ENCODE measurements at places on chromosomes 3 and 15.

GRCh38 chr3:110810356-110810755 lies 261.3 kb upstream of the NECTIN3 start:
- peak; percentile 59 for DNase-seq

GRCh38 chr3:112134335-112135124 lies 1.5 kb upstream of the GCSAM start:
- DNase-seq = peak; percentile 10

GRCh38 chr3:134839990-134840389 lies 44.9 kb downstream of the EPHB1 start:
- DNase-seq = no peak

GRCh38 chr3:44395714-44396113 lies 57.1 kb downstream of the TCAIM start:
- no peak for DNase-seq

DNA sequence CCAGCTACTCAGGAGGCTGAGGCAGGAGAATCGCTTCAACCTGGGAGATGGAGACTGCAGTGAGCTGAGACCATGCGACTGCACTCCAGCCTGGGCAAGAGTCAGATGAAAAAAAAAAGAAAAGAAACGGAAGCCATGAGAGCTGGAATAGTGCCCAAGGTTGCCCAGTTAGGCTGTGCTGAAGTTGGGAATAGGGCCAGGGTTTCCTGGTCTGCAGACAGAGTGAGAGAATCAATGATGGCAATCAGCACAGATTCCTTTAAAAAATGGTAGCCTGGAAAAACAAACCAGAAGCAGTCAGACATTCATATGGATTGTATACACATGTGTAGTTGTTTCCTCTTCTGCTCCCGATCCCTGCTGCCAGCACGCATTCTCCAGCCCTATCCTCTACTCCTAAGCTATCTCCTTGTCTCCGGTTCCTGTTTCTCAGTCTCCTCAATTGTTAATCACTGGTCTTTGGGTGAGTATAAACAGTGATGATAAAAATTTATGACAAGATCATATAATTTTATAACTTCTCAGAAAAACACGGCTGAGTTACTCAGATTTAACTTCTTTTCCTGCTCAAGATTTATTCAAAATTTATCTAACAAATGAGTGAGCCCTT lies 316.2 kb upstream of the UMPS start:
- no peak for DNase-seq

GRCh38 chr3:194064380-194065332 lies 71.3 kb upstream of the HES1 start:
- no peak for DNase-seq

- no peak for DNase-seq
Observed at GRCh38 chr3:24683090-24683489, 188.4 kb upstream of the THRB start.

DNA sequence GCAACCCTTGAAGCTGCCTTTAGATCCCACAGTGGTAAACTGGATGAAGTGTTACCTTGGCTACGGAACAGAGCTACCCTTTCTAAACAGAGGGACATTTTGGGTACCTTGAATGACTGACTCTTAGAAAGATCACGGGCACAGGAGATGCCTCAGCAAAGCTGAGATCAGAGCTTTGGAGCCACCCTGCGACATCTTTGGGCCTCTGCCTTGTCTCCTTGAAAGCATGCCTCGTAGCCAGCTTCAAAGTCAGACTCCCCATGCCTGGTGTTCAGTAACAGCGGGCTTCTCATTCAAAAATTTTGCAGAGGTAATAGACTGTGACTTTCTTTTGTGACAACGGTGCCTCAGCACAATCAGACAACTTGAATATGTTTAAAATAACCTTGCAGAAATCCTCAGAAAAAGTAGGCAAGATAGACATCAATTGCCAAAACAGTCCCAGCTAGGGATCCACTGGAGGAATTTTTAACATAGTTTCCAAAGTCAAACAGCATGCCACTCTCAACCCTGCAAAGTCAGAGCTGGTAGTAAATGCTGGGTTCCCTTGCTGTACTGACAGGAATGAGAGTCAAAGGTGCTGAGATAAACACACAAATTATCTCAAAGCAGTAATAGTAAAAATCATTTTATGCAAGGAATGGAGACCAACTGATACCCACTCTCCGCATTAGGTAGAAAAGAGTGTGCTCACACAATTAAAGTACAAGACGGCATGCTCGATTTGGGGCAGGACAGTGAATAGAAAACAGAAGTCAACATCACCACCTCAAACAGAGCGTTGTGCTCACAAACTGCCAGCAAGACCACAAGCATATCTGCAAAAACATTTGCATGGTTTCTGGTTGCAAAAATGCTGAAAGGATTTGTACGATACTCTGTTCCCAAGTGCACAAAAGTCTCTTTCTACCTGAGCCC lies 82.1 kb downstream of the MYO1E start:
- no peak for DNase-seq

GRCh38 chr3:21750831-21751391 lies at the start of gene ZNF385D:
Gene ZNF385D (minus strand): TSS chr3:21751210. CDS start chr3:21750916, 294 bp downstream.
- DNase-seq = peak; percentile 60

DNA sequence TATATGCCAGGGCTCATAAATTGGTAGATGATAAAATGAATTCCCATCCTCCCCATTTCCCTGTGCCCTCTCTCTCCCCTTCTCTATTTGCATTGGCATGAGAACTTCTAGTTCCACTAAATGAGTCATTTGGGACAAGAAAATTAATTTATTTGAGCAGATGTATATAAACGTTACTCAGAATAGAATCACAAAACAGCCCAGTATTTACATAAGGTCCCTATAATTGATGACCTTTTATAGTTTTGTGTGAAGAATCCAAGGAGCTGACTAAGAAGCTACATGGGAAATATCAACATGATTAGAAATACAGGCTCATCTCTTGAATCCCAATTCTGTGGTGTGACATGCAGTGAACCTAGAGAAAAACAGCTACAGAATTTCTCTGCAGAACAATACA lies 617.7 kb upstream of the NR2F2 start:
- DNase-seq = no peak

GRCh38 chr3:17141699-17142098 lies 256.9 kb downstream of the PLCL2 start:
- no peak for DNase-seq

GRCh38 chr15:47961401-47962090 lies 159.2 kb upstream of the SLC24A5 start:
- DNase-seq = no peak

DNA sequence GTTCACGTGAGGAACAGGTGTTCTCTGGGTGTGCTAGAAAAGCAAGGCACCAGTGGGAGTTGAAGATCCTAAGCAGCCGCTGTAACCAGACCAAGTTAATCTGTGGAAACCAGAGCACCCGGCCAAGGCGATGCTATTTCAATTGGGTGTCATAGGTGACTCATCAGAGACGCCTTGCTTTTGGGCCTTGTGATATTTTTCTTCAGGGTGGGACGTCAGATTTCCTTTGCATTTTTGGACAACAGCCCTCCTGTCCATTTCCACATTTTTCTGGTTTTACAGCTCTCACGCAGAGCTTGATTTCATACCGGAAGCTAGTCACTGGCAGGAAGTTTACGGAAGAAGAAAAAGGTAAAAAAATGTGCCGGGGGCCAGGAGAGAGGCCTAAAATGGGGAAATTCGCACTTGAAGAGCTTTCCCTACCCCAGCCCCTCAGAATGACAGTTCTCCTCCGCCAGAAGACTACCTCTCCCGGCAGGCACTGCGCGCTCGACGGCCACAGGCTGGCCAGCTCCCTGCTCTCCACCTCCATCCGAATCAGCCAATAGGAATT lies 471 bp upstream of the KBTBD8 start:
- DNase-seq = peak; percentile 75

GRCh38 chr3:140848666-140849065 lies 93.0 kb upstream of the SLC25A36 start:
- no peak for DNase-seq

GRCh38 chr3:77081240-77081661 lies 41.4 kb downstream of the ROBO2 start:
- peak; percentile 74 for DNase-seq

- DNase-seq = no peak
Observed at GRCh38 chr15:55222588-55222987, 25.8 kb upstream of the RSL24D1 start.

DNA sequence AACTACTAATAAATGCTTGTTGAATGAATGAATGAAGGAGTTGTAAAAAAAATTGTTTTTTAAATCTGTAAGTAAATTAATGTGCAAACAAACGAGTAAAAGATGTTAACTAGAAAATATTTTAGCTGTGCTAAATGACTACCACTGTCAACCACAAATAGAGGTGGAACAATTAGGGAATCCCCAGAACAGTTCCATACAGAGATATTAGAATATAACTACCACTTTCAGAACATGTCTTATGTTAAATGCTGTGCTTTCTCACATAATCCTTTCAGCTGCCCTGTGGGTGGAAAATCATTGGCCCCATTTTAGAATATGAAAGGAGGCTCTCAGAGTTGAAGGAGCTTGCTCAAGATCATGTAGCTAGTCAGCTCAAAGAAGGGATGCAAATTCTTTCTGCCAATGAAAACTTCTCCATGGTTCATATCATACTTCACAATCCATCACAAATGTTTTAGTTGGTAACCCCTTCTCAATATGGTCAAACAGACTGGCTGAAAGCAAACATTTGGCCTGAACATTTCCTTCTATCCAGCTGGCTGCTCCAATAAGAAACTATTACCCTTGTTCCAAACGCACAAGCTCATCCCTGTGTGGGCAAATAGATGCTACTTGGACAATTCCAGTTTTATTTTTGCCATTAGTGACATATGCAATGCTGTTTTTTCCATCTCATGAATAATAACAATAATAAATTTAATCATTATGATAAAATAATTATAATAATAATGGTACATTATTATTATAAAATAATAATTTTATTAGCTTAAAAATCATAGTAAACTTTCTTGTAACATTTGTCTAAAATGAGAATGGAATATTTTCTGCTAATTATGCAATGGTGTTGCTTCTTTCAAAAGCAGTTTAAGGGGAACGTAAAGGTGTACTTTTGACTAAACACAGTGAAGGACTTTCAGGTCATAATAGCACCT lies 290.4 kb upstream of the STT3B start:
- no peak for DNase-seq

GRCh38 chr15:83109532-83109931 lies 2.1 kb downstream of the TM6SF1 start:
- DNase-seq = no peak

DNA sequence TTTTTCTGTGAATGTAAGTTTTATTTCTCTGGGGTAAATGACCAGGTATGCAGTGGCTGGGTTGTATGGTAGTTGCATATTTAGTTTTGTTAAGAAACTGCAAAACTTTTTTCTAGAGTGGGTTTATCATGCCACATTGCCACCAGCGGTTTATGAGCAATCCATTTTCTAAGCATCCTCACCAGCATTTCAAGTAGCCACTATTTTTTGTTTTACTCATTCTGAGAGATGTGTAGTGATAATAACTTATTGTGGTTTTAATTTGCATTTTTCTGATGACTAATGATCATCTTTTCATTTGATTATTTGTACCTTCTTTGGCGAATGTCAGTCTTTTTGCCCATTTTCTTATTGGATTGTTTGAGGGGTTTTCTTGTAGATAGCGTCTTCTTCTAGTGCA lies 56.2 kb downstream of the SPRED1 start:
- no peak for DNase-seq

- DNase-seq = no peak
Observed at GRCh38 chr15:70477750-70478250, 285.6 kb downstream of the UACA start.

- DNase-seq = no peak
Observed at GRCh38 chr3:169759256-169759655, 5.6 kb downstream of the TERC start.

GRCh38 chr3:178195824-178196223 lies 340.4 kb upstream of the KCNMB2 start:
- DNase-seq = peak; percentile 58

DNA sequence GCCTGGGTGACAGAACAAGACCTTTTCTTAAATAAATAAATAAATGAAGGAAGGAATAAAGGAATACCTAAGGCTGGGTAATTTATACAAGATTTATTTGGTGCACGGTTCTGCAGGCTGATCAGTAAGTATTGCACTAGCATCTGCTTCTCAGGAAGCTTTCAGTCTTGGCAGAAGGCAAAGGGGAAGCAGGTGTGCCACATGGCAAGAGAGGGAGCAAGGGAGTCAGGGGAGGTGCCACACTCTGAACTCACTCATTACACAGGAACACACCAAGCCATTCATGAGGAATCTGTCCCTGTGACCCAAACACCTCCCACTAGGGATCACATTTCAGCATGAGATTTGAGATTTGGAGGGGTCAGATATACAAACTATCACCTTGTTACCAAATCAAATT lies 56.4 kb downstream of the PRKCI start:
- DNase-seq = no peak

GRCh38 chr3:28067014-28067413 lies 174.4 kb upstream of the CMC1 start:
- no peak for DNase-seq

DNA sequence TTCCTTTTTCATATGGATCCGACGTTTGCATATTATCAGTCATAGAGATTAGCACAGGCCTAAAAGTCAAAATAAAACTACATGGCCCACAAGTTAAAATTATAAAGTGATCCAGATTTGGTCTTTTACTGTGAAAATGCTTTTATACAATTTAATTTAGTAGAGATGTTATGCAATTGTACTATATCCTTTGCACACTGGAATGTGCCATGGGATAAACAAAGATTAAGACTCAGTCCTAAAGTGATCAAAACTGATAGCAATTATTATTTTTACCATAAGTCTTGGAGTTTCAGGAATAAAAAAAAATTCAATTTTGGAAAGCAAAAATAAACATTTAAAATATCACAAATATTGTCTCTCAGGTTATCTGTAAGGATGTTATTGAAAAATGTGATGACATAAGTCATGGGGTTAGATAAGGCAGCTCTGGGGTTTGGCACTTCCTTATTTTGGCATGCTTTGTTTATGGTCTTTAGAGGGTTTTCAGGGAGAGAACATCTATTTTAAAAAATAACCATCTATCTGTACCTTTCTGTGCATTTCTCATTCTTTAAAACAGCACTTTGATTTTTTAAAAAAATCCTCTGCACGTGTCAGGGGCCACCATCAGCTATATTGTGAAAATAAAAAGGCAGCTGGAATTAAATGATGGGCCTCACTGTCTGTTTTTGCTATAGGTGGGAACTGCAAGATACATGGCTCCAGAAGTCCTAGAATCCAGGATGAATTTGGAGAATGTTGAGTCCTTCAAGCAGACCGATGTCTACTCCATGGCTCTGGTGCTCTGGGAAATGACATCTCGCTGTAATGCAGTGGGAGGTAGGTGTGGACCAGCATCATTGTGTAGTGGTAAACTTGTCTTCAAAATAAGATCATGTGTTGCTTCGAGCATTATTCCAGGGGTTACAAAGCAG lies 67.3 kb downstream of the TGFBR2 start:
- DNase-seq = no peak

GRCh38 chr3:192570821-192571791 lies 156.2 kb downstream of the FGF12 start:
- DNase-seq = peak; percentile 9

GRCh38 chr15:69660114-69660513 lies 207.5 kb downstream of the RPLP1 start:
- DNase-seq = no peak

GRCh38 chr3:12909710-12910109 lies 68.3 kb upstream of the RPL32 start:
- no peak for DNase-seq

- no peak for DNase-seq
Observed at GRCh38 chr3:4241595-4242170, 61.5 kb upstream of the SETMAR start.

All from fibroblast of gingiva (primary cell).